K562 (cell line): ENCODE measurements at places on chromosomes 4 and X. TPM values are rescaled to one million over a fixed set of nuclear protein-coding genes. Genes with fewer than 3 reads are reported as not detected.

- no peak for DNase-seq
Observed at GRCh38 chr4:13067077-13067476, 417.1 kb downstream of the RAB28 start.

DNA sequence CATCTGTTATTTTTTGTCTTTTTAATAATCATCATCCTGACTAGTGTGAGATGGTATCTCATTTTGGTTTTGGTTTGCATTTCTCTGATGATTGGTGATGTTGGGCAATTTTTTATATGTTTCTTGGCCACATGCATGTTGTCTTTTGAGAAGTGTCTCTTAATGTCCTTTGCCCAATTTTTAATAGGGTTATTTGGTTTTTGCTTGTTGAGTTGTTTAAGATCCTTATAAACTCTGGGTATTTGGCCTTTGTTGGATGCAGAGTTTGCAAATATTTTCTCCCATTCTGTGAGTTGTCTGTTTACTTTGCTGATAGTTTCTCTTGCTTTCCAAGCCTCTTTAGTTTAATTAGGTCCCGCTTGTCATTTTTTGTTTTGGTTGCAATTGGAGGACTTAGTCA lies 152.1 kb upstream of the MED14 start:
- DNase-seq, result no peak

GRCh38 chr4:27214010-27214409 lies 353.4 kb downstream of the STIM2 start:
- no peak for DNase-seq

DNA sequence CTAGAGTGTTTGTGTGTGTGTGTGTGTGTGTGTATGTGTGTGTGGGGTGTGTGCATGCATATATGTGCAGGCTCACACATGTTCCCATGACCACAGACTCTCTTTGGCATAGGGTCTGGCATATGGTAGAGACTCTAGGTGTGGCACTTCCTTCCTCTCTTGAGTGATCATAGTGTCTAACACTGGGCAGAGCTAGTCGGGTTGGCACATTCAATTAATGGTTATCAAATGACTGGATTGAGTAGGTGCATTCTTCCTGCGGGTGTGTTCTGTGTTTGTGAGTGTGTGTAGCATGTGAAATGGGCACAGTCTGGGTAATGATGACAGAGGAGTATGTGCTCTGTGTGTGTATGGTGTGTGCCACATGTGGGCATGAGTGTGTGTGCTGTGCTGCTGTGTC lies 106.5 kb downstream of the EFNB1 start:
- no peak for DNase-seq

- DNase-seq, result no peak
Observed at GRCh38 chr4:153489856-153490558, 23.8 kb downstream of the TMEM131L start.

Gene AMBN
- 0.07 TPM in 1 of 2 replicates, not detected in the other for polyA plus RNA-seq
